Uterus (tissue), 4 donors: ENCODE measurements at places on chromosomes 11 and 22.

GRCh38 chr11:113313601-113314000 is 782 bp upstream of the TTC12 start:
- peak overlapping the region; percentile 61 for H3K4me3 ChIP-seq
- H3K4me1 ChIP-seq, result no peaks in the 10 kb centered on the region
- DNase-seq, result no peak
- no peaks in the 10 kb centered on the region for H3K27me3 ChIP-seq
- H3K36me3 ChIP-seq, result no peaks in the 10 kb centered on the region

DNA sequence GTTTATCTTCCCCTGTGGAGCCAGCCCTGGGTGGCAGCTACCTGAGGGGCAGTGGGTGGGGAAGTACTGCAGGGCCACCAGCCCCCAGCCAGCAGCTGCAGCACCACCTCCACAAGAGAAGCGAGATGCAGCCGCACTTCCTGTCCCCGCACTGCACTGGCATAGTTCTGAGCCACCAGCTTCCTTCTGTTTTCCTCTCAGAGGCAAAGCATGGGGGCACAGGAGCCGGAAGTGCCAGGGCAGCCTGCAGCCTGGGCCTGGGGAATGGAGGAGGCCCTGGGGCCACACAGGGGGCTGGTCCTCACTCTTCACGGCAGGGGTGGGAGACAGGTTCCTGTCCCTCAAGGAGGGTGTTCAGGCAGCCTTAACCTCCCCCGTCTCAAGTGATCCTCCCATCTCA is 11.9 kb upstream of the SH3BP1 start:
- H3K4me3 ChIP-seq, result no peak overlapping the region
- H3K27me3 ChIP-seq, result no peaks in the 10 kb centered on the region
- H3K36me3 ChIP-seq, result no peaks in the 10 kb centered on the region

DNA sequence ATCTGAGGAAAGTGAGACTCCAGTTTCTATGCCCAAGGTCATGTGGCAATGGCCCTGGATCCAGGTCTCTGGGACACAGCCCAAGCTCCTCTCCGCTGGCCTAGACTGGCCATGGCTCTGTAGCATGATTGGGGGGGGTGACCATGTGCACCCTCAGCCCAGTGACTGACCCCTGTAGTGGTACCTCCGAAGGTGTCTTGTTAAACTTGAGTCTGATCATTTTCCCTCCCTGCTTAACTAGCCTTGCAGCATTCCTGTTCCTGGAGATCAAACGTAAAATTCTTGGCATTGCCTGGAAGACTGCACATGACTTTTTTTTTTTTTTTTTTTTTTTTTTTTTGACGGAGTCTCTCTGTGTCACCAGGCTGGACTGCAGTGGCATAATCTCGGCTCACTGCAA is 1116.0 kb downstream of the TBC1D22A start:
- no peak for DNase-seq
- H3K4me3 ChIP-seq, result no peak overlapping the region
- H3K36me3 ChIP-seq, result no peaks in the 10 kb centered on the region

DNA sequence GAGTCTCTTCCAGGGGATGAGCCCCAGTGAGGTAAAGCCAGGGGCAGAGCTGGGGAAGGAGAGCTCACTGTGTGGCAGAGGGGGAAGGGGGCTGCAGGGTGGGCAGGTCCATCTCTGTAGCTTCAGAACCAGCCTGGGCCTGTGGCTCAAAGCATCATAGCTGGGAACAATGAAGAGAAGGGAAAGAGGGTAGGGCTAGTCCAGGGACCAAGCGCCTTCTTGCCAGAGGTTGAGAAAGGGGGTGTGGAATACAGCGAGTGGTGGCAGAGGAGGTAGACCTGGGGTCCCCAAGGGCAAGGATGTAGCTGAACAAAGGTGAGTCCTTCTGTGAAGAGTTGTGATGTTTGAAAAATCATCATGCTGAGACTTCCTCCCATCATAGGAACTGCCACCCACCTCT is 1.2 kb upstream of the PLA2G3 start:
- no peak overlapping the region for H3K4me3 ChIP-seq
- no peak overlapping the region for H3K27ac ChIP-seq
- no peaks in the 10 kb centered on the region for H3K4me1 ChIP-seq
- H3K36me3 ChIP-seq, result no peaks in the 10 kb centered on the region
- H3K27me3 ChIP-seq, result no peaks in the 10 kb centered on the region

DNA sequence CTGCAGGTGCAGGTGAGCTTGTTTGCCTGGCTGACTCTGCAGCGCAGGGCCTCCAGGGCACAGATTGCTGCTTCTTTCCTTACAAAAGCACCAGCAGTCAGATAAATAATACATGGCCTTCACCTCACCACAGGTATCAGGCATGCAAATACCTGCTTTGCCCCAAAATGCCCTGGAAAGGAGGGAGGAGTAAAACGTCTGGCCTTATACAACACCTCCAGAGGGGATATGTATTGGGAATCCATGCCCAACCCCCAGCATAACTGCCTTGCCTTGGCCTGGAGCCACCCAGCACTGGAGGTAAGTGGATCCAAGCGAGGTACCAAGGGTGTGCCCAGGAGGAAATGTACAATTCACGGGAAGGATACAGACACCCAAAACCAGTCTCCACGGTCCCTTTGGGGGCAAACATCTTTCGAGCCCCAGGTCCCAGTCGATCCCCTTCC is 860 bp downstream of the TMEM184B start:
- no peaks in the 10 kb centered on the region for H3K36me3 ChIP-seq
- peak overlapping the region; percentile 98 for H3K4me3 ChIP-seq
- peak overlapping the region; percentile 96 for H3K27ac ChIP-seq

DNA sequence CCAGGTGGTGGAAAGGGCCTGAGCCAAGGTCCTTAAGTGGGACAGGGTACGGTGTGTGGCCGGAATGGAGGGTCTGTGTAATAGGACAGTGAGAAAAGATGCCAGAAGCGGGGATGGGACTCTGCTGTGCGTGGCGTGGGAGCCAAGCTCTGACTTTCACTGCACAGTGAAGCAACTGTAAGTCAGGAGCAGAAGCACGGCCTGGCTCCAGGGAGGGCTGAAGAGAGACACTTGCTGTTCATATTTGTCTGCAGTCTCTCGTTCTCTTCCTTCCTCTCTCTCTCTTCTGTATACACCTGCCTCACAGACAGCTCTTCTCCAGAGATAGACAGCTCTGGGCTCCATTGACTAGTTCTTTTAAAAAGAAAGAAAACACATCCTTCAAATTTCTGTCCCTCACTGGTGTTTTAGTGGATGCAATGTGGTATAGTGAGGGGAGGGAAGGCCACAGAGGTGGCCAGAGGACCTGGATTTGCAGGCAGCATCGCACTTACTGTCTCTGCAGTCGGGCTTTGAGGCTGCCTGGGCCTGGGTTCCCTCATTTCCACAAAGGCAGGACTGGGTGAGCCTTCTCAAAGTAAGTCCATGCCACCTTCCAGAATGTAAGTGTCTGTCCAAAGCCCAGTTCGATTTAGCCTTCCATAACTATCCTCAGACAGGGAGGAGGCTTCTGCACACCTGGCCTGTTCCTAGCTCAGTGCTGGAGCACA is 2.1 kb downstream of the IL17RA start:
- H3K36me3 ChIP-seq, result no peaks in the 10 kb centered on the region
- H3K27me3 ChIP-seq, result no peaks in the 10 kb centered on the region
- no peak for DNase-seq
- H3K27ac ChIP-seq, result no peak overlapping the region
- H3K4me1 ChIP-seq, result no peaks in the 10 kb centered on the region

- H3K4me1 ChIP-seq, result peaks cover 42% of the 10 kb centered on the region
- no peaks in the 10 kb centered on the region for H3K36me3 ChIP-seq
- no peak for DNase-seq
- no peaks in the 10 kb centered on the region for H3K27me3 ChIP-seq
Measured at GRCh38 chr22:36368359-36368983, 19.3 kb downstream of the MYH9 start.

DNA sequence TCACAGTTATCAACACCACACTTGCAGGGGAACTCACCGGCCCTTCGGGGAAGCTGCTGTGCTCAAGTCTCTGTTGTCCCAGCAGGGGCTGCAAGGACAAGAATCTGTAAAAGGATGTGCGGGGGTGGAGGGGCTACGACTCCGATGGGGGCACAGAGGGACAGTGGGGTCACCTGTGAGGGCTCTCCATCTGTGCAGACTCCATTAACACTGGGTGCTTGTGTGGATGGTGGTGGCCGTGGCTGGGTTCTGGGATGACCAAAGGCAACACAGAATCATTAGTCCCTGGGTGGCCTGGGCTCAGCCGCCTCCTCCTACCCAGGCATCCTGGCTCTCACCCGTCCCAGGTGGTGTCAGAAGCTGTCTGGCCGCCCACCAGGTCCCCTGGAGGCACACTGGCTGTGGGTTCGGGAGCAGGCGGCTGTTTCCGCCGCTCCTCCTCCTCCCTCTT is 10.2 kb upstream of the RBM4B start:
- no peaks in the 10 kb centered on the region for H3K36me3 ChIP-seq
- no peaks in the 10 kb centered on the region for H3K4me1 ChIP-seq

DNA sequence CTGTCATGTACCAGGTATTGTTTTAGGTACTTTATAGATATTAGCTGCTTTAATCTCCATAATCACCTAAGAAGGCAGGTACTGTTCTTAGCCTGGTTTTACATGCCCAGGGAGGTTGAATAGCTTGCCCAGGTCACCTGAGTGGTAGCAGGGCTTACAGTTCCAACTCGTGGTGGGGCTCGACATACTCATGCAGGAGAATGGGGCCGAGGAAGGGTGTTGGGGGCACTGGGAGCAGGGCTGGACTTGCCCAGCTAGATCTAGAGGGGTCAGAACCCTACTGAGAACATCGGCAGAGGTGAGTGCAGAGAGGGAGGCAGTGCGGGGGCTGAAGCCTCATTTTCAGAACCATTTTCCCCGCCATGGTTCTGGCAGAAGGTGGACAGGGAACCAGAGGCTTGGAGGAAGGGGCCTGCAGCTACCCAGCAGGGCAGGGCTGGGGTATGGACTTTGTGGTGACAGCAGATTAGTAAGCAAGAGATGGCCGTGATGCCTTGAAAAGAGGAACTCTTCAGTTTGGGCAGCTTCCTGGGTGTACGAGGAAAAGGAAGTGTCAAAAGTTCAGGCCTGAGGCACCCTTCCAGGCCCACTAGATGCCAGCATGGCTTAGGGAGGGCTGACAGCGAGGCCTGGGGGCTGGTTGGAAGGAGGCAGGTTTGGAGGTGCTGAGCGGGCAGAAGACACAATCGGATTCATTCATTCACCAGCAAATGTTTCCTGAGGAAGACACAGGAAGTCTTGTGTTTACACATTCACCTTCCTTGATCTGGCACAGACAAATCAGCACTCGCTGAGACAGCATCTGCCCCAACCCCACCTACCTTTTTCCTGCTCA is 54.7 kb upstream of the LYVE1 start:
- no peaks in the 10 kb centered on the region for H3K27me3 ChIP-seq
- H3K4me3 ChIP-seq, result no peak overlapping the region
- peaks cover 15% of the 10 kb centered on the region for H3K4me1 ChIP-seq
- no peaks in the 10 kb centered on the region for H3K36me3 ChIP-seq

- H3K27me3 ChIP-seq, result no peaks in the 10 kb centered on the region
- H3K4me3 ChIP-seq, result no peak overlapping the region
- H3K36me3 ChIP-seq, result no peaks in the 10 kb centered on the region
- no peaks in the 10 kb centered on the region for H3K4me1 ChIP-seq
Measured at GRCh38 chr11:126525702-126526101, 170.2 kb downstream of the ST3GAL4 start.
